Iris pigment epithelial cell (primary cell): ENCODE measurements at places on chromosomes 4 and X.

GRCh38 chr4:56981795-56982201 is 3.1 kb downstream of the POLR2B start:
- peak; percentile 78 for DNase-seq

GRCh38 chr4:115515772-115516171 is 402.4 kb upstream of the NDST4 start:
- DNase-seq, result no peak

GRCh38 chr4:99457270-99457669 is 22.1 kb upstream of the ADH7 start:
- DNase-seq, result peak; percentile 13

GRCh38 chr4:149238097-149238496 is 577.5 kb downstream of the IQCM start:
- DNase-seq, result no peak

DNA sequence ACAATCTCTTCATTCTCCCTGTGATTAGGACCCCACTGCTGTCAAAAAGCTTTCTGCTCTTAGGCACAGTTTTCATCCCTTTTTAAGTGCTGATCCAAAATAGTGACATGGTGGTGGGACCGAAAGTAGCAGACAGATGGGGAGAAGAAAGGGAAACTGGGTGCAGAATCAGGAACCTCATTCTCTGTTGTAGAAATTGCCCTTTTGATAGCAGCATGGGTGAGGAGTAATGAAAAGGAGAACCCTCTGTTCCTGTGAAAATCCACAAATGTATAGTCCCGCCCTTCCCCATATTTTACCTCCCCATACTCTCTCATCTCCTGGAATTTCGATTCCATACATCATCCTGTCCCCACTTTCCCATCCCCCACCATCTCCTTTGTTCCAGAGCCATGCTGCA is 126.5 kb downstream of the STIM2 start:
- DNase-seq, result no peak

GRCh38 chr4:76214177-76214675 is 602 bp upstream of the SCARB2 start:
- DNase-seq, result no peak

DNA sequence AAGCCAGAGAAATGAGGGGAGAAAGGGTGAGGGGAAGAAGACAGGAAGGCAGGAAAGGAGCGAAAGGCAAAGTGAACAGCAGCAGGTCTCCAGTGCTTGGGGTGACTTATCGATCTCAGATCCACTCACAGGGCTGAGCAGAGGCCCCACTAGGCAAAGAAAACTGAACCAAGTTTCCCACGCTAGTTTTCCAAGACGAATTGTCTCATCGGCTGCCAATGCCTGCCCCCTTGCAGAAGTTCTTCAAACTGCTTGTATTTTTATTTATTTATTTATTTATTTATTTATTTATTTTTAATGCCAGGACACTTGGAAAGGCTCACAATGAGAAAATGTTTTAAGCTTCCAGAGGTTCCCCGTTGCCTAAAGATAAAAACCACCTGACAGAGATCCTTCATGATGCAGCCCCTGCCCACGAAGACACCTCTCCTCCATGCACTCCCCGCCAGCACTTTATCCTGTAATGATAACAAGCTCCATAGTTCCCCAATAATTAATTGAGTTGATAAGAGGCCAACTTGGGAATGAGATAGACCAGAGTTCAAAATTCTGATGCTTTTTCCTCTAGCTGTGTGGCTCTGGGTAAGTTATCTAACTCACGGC is 43.2 kb downstream of the QDPR start:
- peak; percentile 40 for DNase-seq

GRCh38 chr4:74543983-74544382 is 99.0 kb downstream of the AREG start:
- DNase-seq, result peak; percentile 84

GRCh38 chrX:13102636-13103035 is 58.2 kb upstream of the FAM9C start:
- DNase-seq, result peak; percentile 50

DNA sequence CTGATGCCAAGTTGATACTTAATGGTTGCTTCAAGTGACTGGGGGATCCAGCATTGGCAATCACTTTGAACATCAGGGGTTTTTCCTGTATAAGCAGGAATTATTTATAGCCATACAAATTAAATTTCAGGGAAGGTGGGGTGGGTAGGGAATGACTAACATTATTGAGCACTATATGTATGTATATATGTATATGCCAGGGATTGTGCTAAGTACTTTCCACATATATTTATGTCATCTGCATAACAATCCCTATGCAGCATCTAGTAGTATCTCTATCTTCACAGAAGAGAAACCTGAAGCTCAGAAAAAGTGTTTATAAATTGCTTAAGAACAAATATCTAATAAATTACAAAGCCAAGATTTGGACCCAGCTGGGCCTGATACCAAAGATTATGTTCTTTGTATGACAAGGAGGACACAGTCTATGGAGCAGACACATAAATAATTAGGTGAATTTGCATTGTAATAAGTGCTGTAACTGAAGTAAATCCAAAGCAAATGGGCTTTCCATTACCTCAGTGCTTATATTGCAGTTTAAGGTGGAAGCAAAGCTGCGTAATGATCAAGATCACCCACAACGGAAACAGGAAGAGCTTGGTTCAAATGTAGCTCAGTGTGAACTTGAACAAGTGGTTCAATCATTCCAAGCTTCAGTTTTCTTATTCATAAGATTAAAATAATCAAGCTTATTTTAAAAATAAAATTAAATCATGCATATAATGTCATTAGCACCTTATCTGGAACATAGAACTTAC is 18.9 kb upstream of the RASGEF1B start:
- DNase-seq, result no peak

GRCh38 chrX:151174581-151175282 is 1.7 kb upstream of the GPR50 start:
- no peak for DNase-seq

DNA sequence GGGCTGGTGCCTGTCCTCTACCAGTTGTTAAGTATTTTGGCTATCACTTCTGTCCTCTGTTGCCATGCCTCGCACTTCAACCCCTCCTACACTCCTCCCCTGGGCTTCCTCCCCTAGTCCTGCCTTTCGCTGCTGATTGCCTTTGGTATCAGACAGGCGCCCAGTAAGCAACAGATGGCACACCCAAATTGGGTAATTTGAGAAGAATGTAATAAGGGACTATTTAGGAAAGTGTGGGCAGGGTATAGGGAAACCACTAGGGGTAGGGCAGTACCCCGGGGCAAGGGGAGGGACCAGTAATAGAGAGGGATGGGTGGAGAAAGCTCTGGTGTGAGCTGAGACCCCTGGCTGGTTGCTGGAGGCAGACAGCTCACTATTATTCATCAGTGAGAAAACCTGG is 172.7 kb upstream of the USP9X start:
- DNase-seq, result no peak

GRCh38 chr4:152374153-152374552 is 161.7 kb downstream of the FBXW7 start:
- no peak for DNase-seq

DNA sequence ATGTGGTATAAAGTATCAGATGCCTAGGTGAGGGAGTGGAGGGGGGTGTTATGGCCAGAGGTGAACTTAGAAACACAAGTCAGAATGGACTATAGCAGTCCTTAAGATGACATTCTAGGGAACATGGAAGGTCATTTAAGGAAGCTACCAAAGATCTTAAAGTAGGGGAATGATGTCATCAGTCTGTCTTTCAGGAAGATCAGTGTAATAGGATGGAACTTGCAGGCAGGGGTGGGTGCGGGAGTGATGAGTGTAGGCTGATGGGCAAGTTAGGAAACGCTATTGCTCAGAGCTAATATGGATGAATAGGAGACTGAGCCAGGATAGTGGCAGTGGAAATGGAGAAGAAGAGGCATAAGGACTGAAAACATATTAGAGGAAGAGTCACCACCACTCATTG is 27.5 kb upstream of the CWH43 start:
- DNase-seq, result no peak

GRCh38 chr4:28555866-28556265 is 1695.2 kb downstream of the STIM2 start:
- peak; percentile 1 for DNase-seq

- DNase-seq, result no peak
Observed at GRCh38 chr4:22500128-22500611, 15.7 kb downstream of the ADGRA3 start.

DNA sequence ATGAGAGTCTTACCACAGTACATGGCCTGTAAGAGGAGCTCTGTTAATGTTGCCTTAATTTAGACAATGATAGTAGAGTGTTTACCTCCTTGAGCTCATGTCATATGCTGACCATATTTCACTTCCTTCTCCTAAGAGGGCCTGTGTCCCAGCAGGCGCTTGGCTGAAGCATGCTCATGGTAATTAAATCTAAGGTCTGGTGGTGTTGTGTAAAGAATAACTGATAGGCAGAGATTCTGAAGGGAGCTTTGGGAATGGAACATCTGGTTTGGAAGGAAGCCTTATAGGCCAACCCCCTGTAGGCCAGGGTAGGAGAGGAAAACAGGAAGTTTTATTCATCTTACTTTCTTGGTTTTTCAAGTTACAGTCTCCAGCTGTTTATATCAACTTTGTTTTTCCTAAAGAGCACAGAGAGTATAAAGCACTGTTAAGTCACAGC is 300.2 kb downstream of the USP46 start:
- DNase-seq, result no peak

DNA sequence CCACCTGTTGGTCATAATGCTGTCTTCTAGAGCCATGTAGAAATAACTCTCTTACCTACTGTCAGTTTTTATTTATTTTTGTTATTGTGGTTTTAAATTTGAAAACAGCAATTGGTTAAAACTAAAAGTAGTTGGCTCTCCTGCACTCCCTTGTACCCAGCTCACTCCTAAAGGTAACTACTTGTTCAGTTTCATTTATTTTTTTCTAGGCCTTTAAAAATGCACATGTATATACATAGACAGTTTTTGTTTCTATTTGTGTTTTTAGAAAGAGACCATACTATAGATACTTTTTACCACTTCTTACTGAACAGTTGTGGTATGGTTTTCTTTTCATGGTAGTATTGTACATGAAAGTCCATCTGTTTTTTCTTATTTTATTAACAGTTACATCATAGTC is 16.8 kb downstream of the SMAD1 start:
- no peak for DNase-seq

- no peak for DNase-seq
Observed at GRCh38 chr4:6802025-6802424, 19.5 kb downstream of the KIAA0232 start.

GRCh38 chr4:55920571-55920970 is 28.2 kb upstream of the CEP135 start:
- peak; percentile 27 for DNase-seq

DNA sequence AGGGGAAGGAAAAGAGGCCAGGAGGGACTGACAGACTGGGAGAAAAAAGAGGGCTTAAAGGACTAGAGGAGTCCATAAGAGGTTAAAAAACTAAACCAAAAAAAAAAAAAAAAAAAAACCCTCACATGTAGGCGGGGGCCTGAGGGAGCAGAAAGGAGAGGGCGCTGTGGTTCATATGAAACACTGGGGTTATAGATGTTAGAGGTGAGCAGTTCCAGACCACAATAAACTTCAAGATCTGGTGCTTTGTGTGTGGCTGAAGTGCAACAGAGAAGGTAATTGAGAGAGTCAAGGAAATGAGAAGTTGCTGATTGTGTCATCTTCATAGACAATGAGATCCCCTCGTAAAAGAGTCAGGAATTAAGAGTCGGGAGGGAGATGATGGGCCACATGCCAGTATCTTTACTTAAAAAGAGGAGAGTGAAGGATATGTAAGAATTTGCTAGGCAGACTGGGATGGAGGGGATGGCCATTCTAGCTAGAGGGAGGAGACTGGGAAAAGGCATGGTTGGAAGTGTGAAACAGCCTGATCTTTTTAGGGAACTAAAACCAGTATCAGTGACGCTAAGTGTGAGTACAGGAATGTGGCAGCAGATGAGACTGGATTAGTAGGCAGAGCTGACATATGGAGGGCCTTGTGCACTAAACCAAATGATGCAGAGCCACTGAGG is 18.4 kb upstream of the OGT start:
- no peak for DNase-seq

- peak; percentile 22 for DNase-seq
Observed at GRCh38 chr4:126223784-126224407, 909.1 kb downstream of the FAT4 start.

GRCh38 chrX:151789179-151789800 is 54.7 kb downstream of the CNGA2 start:
- peak; percentile 90 for DNase-seq

DNA sequence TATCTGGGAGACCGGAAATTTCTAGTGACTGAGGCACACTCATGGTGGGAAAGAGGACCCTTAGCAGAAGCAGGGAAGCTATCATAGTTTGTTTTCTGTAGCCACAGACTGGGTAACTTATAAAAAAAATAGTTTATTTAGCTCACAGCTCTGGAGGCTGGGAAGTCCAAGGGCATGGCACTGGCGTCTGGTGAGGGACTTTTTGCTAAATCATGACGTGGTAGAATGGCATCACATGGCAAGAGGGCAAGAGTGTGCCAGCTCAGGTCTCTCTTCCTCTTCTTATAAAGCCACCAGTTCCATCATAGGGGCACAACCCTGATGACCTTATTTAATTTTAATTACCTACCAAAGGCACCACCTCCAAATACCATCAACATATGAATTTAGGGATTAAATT is 13.3 kb downstream of the APLN start:
- DNase-seq, result no peak

GRCh38 chrX:63327788-63328187 is 23.3 kb downstream of the SPIN4 start:
- no peak for DNase-seq

GRCh38 chrX:109393859-109394258 is 88.0 kb downstream of the GUCY2F start:
- DNase-seq, result peak; percentile 5

- DNase-seq, result peak; percentile 36
Observed at GRCh38 chrX:39619182-39620009, 478.4 kb downstream of the BCOR start.

DNA sequence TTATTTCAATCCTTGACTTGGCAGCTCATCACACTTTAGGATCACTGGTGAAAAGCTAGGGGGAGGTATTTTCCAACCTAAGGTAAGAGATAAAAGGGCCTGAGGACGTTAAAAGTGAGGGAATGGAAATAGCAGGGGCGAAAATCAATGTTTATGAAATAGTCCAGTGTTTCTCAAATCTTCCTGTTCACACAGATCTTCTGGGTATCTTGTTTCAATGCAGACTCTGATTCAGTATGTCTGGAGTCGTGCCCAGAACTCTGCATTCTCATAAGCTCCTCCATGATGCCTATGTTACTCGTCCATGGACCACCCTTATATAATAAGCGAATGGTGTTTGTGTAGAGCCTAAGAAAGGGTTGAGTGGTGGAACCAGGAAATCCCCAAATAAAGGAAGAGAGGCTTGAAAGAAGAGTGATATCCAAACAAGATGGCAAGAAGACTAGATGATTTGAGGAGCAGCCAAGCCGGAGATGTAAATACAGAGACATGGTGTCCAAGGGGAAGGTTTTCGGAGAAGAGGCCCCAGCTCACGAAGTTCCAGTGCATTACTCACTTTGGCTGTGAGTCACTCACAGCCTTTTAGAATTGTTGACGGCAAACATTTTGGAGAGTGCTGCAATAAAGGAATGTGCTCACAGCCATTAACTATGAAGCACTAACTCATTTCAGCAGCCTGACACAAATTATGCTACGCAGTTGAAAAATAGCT is 215.6 kb upstream of the PPARGC1A start:
- DNase-seq, result peak; percentile 98
